ENCODE measurements at places on chromosomes 11 and 22. TPM values are rescaled to one million over a fixed set of nuclear protein-coding genes. Genes with fewer than 3 reads are reported as not detected.

The MACROD1 gene
- 21.0 TPM for total RNA-seq

The GAS2L1 gene
- total RNA-seq, result 25.3 TPM

The OR8D1 gene
- total RNA-seq, result not detected

The ALDH3B1 gene
- 3.1 TPM for total RNA-seq

The JHY gene
- 1.3 TPM for total RNA-seq

The OR10A2 gene
- total RNA-seq, result not detected

The IGLL1 gene
- not detected for total RNA-seq

All from airway epithelial cell (primary cell).